ENCODE measurements at places on chromosomes 7 and 10.

GRCh38 chr7:5671046-5671445 is 110.4 kb downstream of the RNF216 start:
- no peak for ATAC-seq

GRCh38 chr7:32428546-32428945 is 61.6 kb downstream of the LSM5 start:
- no peak for ATAC-seq

GRCh38 chr7:95596198-95597063 is at the start of gene PDK4:
Gene PDK4 (minus strand): TSS chr7:95596516. CDS start chr7:95596293, 223 bp downstream.
- ATAC-seq, result no peak

- ATAC-seq, result peak; percentile 72
These were observed 32.7 kb upstream of the NPVF start for GRCh38 chr7:25260862-25261494.

DNA sequence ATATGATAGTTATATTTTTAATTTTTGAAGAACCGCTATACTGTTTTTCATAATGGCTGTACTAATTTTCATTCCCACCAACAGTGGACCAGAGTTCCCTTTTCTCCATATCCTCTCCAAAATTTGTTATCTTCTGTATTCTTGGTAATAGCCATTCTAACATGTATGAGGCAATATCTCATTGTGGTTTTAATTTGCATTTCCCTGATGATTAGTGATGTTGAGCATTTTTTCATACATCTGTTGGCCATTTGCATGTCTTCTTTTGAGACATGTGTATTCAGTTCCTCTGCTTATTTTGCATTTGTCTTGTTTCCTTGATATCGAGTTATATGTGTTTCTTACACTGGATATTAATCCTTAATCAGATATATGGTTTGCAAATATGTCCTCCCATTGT is 770.8 kb upstream of the MBL2 start:
- no peak for ATAC-seq

DNA sequence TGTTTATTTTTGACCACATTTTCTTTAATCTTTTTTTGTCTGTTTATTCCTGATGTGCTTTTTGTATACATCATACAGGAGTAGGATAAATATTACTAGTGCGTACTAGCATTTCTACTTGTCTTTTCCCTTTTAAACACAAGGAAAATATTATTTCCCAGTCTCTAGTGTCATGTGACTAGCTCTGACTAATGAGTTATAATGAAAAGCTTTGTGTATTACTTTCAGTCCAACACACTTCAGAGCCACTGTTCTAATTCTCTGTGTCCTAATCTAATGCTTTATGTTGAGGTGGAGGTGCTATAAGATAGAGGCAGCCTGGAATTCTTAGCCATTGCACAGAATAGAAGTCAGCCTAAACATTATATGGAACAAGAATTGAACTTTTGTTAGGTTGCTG is 65.0 kb upstream of the RAB18 start:
- ATAC-seq, result no peak

DNA sequence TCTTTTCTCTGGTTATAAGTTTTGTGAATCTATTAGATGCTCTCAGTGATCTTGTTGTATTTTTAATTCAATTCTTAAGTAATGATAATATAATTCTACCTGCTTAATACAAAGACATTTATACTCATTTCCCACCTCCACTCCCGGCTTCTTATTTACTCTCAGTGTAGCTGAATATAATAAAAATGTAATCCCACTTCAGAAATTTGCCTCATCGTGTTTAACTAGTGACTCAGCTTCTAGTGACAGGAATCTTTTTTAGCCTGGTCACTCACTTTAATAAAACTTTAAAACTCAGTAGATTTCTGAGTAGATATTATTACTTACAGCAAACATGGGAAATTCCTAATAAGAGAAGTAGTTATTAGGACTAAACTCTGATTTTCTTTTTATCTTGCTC is 1506.2 kb upstream of the LRRTM3 start:
- no peak for ATAC-seq

GRCh38 chr10:76422769-76423168 is 991.3 kb downstream of the LRMDA start:
- ATAC-seq, result no peak

- ATAC-seq, result no peak
These were observed 3.5 kb upstream of the INHBA start for GRCh38 chr7:41706228-41706930.

GRCh38 chr7:136325578-136325977 is 348.4 kb upstream of the MTPN start:
- ATAC-seq, result no peak

GRCh38 chr7:30963842-30964241 is at the start of gene GHRHR:
Gene GHRHR (plus strand): TSS chr7:30963953. CDS start chr7:30964069, 116 bp downstream.
- ATAC-seq, result no peak

DNA sequence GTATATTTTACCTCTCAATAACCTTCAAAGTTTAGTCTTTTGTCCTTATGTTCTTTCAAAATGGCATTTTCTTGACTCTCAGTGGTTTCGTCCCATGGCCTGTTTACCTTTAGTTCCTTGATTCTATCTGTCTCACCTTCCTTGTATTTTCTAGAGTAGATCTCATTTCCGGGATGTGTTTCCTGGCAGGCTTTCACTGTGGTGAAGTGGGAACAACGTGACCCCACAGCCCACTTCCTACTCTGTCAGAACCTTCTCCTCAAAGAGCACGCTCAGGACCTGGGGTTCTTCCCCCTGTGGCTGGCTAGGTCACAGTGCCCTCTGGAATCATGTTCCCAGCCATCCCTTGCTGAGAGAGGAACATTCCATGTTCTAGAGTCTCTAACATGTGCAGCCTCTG is 129.9 kb upstream of the ZNF32 start:
- ATAC-seq, result no peak

- no peak for ATAC-seq
These were observed 1110.8 kb upstream of the POT1 start for GRCh38 chr7:126040114-126041045.

- ATAC-seq, result no peak
These were observed 3.0 kb upstream of the STMP1 start for GRCh38 chr7:135659159-135659846.

- ATAC-seq, result peak; percentile 5
These were observed 164.6 kb upstream of the ZMIZ1 start for GRCh38 chr10:78904196-78904595.

DNA sequence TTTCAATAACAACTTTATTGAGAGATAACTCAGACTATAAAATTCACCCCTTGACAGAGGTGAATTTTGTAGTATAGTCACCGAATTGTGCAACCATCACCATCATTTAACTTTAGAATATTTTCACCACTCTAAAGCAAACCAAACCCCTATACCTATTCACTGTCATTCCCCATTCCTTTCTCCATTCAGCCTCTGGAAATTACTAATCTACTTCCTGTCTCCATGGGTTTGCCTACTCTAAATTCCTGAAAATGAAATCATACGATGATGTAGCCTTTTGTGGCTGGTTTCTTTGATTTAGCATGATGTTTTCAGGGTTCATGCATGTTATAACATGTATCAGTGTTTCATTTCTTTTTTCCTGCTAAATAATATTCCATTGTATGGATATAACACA is 15.6 kb upstream of the LMTK2 start:
- no peak for ATAC-seq

DNA sequence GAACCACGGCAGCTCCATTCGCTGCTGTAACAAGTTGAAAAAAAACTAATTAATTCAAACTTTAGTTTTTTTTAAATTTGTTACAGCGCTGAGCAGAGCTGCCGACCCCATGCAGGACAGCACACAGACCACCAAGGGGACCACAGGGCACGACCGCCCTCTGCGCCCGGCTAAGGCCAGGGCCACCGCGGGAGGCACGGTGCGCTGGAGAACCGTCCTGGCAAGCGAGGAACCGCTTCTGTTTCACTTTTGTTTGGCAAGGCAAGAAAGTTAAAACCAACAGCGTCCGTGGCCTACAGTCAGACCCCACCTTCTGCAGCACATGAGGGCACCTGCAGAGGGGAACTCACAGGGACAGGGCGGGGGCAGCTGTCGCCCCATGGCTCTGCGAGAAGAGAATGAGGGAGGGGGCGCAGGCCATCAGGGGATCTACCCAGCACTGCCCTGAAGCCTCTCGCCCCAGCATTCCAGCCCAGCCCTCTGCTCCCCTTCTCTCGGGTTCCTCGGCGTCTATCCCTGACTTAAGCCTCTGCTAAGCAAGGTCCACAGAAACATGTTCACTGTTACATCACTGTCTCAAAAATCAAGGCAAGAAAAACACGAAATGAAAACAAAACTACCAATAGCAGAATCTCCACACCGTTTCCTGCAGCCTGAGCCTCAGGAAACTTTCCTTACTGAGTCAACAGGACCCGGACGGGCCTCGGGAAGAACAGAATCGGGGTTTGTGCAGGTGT is 204.4 kb downstream of the DIP2C start:
- peak; percentile 70 for ATAC-seq

DNA sequence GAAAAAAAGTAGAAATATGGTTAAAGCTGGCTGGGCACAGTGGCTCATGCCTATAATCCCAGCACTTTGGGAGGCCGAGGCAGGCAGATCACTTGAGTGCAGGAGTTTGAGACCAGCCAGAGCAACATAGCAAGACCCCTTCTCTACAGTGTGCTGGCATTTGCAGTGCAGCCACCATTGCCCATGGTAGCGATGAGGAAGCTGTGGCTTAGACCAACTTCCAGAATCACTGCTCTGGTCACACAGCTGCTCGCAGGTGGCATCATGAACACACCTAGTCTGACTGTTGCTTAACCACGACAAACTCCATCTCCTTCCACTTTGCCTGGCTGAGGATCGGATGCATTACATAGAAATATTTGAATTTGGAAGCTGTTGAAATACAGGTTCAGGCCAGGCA is 137.1 kb downstream of the CUX1 start:
- ATAC-seq, result no peak
